ENCODE measurements at places on chromosomes 13 and 19.

- peak; percentile 93 for DNase-seq
These were observed 238.5 kb upstream of the STARD13 start for GRCh38 chr13:33524086-33524485.

DNA sequence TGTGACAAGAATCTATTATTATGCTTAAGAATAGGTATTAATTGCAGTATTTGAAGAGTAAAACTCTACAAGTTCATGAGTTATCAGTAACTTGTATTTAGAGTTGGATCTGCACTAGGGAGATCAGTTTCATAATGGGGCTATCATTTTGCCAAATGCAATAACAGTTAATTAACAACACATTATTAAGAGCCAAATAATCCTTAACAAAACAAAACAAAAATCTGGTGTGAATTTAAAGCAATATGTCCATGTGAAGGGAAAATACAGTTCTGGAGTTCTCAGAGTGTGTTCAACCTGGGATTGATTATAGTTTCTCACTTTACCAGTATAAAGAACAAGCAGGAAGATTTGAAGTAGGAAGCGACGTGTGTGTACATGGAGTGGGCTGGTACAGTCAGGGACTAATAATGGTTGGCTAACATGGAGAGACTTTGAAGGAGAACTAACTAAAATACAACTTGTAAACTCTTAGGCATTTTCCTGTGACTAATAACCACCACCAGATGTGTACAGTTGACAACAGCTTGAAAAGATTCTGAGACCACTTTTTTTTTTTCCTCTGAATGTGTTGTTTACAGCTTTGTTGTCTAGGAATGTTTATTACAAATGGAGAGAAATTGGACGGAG, 58.5 kb downstream of the POSTN start:
- peak; percentile 86 for DNase-seq

GRCh38 chr19:19661675-19662251, 1.7 kb downstream of the ATP13A1 start:
- DNase-seq = no peak

DNA sequence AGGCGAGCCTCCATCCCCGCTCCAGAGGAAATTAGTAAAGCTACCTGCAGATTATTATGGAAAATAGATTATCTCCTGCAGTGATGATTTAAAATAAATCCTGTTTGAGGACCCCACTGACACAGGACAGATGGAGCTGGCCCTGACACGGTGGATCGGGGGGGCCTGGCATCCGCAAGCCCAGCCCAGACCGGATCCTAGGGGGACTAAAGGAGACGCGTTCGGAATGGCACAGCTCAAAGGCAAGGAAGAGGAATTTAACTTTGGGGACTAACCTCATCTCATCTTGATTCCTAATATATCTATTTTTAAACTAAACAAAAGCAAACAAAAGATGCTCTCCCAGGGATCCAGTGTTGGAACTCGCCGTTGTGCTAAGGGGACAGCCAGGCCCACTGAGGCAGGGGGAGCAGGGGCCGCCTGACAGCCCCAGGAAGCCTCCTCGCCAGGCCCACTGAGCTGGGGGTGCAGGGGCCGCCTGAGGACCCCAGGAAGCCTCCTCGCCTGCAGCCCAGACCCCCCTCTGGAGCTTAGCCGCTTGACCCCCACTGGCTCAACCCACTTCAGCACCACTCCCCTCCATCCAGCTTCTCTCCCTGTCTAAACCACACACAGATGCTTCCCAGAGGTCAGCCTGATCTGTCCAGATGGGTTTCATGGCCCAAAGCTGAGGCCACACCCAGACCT, 78.6 kb downstream of the SPACA7 start:
- DNase-seq = no peak

DNA sequence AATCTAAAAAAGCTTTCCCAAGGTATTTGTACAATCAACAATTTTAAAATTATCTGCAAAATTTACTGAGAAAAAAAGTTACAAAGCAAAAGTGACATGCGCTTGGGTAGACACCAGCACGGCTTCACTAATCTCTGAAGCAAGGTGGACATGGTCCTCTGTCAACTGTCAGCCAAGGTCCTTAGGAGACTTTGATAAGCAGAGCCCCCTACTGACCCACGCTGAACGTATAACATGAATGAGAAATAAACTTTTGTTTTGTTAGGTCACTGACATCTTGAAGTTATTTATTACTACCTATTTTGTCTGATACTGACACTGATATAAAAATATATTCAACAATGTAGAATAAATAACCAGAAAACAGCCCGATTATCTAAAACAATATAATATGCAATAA, 100.7 kb upstream of the OBI1 start:
- DNase-seq = no peak

DNA sequence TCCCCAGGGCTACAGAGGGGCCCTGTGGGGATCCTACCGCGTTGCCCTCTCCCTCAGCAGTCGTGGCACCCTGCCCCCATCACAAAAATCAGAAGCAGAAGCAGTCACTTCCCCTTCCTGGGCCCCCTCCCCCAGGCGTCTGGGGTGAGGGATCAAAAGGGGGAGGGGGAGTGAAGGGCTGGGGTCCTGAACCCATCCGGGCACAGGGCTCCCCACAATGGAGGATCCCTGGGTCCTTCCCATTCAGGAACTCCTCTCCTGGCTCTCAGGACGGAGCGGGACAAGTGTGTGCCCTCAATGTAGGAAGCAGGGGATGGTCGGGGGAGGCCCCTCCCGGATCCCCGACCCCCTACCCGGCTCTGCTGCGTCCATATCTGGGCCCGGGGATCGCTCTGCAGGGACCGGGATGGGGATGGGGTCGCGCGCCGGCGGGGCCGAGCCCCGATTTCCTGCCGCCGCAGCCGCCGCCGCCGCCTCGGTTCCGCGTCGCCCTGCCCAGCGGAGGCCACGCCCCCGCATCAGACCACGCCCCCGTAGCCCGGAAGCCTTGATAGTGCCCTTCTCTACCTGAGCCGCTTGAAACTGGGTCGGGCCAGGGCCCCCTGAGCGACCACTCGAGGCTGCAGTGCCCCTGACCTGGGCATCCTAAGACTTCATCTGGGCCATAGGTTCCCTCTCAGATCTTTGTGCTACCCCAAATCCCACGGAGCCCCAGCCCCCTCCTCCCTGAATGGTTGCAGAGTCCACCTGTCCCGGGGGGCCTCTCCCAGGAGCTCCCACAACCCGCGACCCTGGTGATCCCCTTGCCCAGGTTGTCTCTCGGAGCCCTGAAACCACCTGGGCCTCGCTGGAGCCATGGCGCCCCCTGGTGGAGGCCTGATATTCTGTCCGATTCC, at the start of gene GMIP:
TSS of gene GMIP (minus strand) at position 500 of the 896 bp plus-strand sequence. CDS start at position 372, 128 bp downstream.
- peak; percentile 40 for DNase-seq

GRCh38 chr13:99978799-99979452, 2.7 kb upstream of the ZIC2 start:
- DNase-seq = no peak

- DNase-seq = no peak
These were observed 977 bp upstream of the IL17D start for GRCh38 chr13:20702530-20702914.

- no peak for DNase-seq
These were observed 23.5 kb upstream of the CD177 start for GRCh38 chr19:43329989-43330388.

DNA sequence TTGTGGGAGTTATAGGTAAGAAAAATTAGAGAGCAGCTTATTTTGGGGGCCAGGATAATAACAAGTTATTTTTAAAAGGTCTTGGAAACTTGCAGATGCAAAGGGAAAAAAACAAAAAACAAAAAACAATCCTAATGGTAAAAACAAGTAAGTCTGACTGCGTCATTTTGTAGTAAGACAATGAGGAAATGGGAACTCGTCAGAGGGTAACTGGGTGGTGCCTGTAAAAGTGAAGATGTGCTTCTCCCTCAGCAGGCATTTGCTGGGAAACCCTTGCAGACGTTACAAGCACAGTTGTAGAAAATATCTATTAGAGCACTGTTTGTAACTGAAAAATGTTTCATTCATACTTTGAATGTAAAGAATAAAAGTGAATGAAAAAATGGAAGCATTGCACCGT, 2.2 kb upstream of the TNFSF13B start:
- no peak for DNase-seq

- DNase-seq = no peak
These were observed 1139.7 kb upstream of the SPRY2 start for GRCh38 chr13:81480634-81481033.

DNA sequence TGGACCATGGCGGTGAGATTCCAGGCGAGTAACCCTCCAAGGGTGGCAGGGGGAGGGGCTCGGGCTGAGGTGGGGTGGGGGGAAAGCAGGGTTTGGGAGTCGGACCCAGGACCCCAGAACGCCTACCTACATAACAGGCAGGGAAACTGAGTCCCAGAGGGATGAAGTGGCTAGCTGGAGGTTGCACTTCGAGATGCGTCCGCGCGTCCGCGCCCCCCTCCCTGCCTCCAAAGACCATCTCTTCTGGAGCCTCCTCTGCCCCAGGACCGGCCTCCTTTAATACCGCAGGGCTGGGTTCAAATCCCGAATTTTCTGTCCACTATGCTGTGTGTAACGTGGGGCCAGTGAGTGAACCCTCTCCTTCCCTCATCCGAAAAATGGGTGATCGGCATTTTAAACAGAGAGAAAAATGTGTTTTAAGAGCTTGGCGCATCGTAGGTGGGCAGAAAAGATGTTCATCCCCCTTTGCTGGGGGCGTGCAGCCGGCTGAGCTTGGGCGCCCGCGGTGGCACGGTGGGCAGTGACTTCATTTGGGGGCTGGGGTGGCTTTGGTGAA, 13.8 kb downstream of the TJP3 start:
- DNase-seq = no peak

DNA sequence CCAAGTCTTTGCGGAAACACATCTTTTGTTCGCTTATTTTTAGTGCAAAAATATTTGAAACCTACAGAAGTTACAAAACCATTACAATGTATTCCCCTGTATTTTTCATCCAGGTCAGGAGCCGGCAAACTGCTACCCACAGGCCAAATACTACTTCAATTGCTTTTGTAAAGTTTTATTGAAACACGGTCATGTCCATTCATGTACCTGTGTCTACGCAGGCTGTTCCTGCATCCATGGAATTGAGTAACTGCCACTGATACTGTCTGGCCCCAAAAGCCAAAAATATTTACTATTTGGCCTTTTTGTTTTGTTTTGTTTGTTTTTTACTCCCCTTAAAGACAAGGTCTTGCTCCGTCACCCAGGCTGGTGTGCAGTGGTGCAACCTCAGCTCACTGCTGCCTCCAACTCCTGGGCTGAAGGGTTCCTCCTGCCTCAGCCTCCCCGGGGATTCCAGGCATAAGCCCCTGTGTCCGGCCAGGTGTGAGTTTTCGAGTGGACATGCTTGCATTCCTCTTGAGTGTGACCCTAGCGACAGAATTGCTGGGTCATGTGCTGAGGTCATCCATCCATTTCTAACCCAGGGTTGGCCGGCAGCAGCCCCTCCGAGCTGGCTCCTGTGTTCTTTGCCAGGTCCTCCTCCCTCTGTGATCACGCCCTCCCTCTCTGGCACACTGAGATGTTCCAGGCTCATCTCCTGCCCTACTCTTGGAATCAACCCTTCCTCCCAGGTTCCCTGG, 10.9 kb upstream of the S1PR4 start:
- no peak for DNase-seq

DNA sequence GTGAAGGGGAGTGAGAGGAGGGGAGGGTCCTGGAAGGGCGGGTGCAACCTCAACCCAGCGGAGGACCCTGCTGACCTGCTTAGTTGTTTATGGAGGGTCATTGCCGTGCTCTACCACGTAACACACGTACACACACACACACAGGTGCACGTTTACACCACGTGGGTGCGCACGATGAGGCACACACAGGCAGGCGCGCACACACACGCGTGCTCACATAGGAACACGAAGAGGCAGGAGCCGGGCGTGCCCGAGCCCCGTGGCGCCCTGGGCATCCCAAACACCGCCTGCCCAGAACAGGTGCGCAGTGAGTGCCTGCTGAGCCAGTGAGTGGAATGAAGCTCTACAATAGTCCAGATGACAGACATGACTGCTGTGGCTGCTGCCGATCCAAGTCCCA, 11.2 kb upstream of the MADCAM1 start:
- DNase-seq = no peak

DNA sequence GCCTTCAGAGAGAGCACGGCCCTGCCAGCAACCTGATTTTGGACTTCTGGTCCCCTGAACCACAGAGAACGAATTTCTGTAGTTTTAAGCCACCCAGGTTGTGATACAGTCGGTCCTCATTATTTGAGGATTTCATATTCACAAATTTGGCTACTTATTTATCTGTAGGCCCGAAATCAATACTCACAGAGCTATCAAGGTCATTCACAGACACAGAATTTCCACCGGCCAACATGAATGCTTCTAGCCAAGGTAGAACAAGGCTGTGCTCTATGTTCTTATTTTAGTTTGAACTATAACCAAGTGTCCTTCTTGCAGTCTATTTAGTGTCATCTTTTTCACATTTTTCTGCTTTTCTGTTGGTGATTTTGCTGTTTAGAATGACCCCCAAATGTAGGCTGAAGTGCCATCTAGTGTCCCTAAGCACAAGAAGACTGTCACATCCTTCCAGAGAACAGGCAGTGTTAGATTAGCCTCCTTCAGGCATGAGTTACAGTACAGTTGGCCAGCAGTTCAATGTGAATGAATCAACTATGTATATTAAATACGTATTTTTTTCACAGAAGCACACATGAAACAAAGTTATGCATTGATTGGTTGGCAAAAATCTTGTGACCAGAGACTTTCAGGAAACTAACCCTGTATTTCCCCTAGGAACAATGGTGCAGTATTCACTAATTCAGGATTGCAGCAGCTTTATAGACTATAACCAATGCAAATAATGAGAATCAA, 63.5 kb downstream of the C13orf42 start:
- DNase-seq = no peak

DNA sequence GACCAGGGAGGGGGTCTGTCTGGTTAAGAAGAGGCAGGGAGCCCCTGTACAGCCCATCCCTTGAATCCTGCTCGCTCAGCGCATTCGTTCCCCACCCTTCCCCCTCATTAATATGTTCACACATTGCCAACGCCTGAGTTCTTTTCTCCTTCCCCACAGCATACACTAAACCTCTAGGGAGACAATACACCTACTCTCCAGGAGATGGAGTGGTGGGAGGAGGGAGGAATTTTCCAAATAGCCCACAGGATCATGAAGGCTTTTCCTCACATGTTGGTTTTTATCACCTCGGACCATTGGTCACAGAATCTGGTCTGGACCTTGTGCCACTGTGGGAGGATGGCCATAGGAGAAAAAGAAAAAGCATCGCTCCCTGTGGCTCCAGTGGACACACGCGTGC, 294.9 kb downstream of the SHISA2 start:
- no peak for DNase-seq

DNA sequence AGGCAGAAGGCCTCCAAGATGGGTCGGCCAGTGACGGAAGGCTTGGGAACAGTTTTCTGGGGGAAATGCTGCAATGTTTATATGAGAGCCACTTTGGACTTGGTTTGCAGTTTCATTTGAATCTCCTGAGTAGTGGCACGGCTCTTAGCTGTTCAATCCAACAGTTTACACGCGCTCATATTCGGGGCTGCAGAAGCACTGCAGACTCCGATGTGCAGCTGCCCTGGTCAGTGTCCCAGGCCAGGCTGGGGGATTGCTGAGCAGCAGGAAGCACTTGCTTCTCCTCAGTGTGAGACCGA, 31.7 kb downstream of the CEBPG start:
- DNase-seq = no peak

All from fibroblast of skin of back (primary cell).